ENCODE measurements at places on chromosomes 3 and 15.

DNA sequence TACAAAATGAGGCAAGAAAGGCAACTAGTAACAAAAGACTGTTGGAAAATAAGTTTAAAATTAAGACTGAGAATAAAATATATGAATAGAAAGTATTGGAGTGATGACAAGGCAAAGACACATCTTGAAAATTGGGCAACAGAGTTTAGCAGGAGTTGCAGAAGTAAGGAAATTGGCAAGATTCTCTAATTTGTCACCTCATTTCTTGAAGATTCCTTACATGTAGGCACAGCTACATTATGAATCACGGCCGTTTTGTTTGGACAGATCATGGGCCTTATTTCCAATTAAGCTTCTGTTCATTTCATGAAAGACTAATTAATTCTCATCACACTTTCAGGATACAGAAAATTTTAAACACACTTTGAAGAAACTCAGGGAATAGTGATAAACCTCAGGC lies 170.1 kb downstream of the ROBO1 start:
- no peak for DNase-seq

DNA sequence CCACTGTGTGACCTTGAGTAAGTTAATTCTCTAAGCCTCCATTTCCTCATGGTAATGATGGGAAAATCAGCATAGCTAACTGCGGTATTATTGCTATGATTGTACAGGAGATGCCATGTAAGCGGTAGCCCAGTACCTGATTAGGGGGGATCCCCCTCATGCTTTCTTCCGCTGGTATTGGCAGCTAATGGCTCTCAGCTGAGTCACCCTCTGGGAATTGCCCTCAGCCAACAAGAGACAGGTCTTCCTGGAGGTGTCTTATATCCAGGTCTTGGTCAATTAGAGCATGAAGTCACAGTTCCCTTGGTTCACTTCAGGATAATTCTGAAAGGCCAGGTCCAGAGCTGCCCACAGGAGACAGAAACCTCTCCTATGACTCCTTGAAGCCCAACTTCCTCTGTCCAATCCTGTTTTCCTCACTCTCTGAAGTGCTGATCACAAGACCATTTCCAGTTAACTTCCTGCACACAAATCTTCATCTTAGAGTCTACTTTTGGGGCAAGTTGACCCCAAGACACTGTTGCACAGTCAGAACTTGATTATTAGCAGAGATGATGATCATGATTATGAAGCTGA lies 724.7 kb upstream of the ZNF385D start:
- no peak for DNase-seq

GRCh38 chr3:15754047-15754446 lies 43.7 kb downstream of the ANKRD28 start:
- no peak for DNase-seq

- no peak for DNase-seq
Measured at GRCh38 chr3:66481071-66482017, 19.5 kb downstream of the LRIG1 start.
